ENCODE measurements at places on chromosomes 5 and 9. TPM values are rescaled to one million over a fixed set of nuclear protein-coding genes. Genes with fewer than 3 reads are reported as not detected.

The LCN12 gene
- total RNA-seq, result 20.7 TPM

GRCh38 chr9:132578367-132578932 is 4.0 kb upstream of the BARHL1 start:
- DNase-seq, result peak; percentile 50

- DNase-seq, result peak; percentile 68
Observed at GRCh38 chr9:93589688-93590087, 13.3 kb downstream of the PHF2 start.

DNA sequence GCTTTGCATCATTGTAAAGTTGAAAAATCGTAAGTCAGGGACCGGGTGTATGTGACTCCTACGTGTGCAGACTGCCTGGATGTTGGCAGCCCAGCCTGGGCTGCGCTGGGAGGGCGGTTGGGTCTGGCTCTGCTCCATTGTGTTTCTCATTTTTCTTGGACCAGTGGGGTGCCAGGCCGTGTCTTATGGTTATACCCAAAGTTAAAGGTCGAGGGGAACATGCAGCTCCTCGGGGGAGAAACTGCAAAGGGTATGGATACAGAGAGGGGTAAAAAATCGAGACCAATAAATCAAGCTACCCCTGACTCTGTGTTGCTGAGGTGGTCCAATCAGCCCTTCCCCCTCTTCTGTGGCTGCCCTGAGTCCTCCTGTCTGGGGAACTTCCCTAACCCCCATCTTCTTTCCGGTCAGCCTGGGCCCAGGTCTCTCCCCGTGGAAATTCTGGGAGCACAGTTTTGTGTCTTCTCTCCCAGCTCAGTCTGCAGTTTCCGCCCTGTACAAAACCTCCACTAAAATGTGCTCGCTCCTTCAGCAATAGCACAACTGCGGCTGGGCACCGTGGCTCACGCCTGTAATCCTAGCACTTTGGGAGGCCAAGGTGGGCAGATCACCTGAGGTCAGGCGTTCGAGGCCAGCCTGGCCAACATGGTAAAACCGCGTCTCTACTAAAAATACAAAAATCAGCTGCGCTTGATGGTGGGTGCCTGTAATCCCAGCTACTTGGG is 34.1 kb upstream of the UNC5A start:
- peak; percentile 70 for DNase-seq

All from cardiac septum (tissue), 1 donor.